ENCODE measurements at places on chromosomes 1 and 21.

DNA sequence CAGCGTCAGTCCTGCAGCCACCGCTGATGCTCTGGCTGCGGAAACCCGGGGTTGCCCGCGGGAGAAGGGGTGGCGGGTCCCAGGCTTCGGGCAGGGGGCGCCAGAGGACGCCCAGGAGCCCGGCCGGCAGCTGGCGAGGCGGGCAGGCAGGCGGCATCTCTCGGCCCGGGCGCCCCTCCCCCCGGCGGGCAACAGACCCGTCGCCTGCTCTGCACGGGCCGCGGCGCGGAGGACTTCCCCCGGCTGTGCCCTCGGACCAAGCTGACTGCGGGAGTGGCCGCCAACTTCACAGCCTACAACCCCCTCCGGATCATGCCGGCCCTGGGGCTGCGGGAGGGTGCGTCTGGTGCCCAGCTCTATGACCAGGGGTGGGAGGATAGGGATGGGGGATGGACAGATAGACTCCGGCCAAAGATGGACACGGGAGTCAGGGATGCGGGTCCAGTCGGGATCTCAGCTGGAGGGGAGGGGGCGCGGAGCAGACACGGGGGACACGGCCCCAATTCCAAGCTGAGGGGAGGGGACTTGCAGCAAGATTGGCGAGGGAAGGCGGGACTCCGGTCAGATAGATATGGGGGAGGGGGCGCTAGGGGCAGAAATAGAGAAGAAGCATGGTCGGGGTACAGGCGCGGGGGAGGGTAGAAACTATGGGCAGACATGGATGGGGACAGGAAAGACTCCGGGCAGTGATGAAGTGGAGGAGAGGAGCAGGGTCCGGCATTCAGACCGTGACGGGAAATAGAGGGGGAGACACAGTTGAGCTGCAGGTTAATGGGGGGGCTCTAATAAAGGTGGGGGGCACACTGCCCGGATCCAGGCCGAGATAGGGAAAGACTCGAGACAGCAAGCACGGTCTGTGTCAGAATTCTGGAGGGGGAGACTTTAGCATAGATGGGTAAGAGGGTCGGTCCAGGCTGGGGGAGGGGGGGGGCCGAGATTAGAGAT is 1.1 kb downstream of the ADGRB2 start:
- peak; percentile 94 for DNase-seq

GRCh38 chr1:218383051-218383450 is 37.9 kb downstream of the TGFB2 start:
- no peak for DNase-seq

GRCh38 chr1:197807739-197808453 is 32.6 kb upstream of the DENND1B start:
- DNase-seq, result no peak

GRCh38 chr1:36166938-36167905 is 11.3 kb downstream of the MAP7D1 start:
- no peak for DNase-seq

- DNase-seq, result no peak
Observed at GRCh38 chr1:25148673-25149300, 83.5 kb downstream of the SYF2 start.

GRCh38 chr1:37716321-37716720 is 24.0 kb downstream of the CDCA8 start:
- no peak for DNase-seq

DNA sequence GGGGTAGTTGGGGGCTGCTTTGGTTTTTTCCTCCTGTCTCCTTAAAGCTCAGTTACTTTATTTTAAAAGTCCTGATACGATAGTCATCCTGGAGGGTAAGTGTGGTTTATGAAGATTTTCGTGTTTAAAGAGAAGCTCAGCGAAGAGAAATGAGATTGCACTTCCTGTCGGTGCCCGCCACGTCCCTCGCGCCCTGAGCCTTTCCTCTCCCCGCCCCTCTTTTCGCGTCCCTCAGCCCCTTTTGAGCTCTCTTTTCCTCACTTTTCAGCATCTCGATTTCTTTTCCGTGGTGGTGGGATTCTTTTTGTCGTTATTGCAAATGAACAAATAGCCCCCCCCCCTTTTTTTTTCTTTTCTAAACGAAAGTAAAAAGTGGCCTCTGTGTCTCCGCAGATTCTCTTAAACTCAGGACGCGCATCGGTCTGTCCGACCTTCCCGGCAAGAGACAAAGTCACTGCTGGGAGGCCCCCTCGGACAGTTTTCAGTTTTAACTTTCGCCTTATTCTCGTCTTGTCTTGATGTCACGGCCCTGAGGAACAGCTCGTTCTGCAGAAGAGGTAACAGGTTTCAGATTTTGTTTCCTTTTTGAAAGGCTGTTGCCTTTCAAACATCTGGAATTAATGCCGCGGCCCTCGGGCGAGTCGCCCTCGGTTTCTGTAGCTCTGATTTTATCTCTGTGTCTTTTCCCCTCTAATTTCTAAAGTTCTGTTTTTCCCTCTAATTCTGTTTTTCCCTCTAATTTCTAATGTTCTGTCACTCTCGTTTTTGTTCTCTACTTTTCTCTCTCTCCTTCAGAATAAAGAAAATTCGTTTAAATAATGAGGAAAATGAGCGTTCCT is 1.0 kb upstream of the DMRTA2 start:
- no peak for DNase-seq

Measured in urothelium cell line (cell line).